Activated CD4-positive, CD25-positive, alpha-beta regulatory T cell treated with anti-CD3 and anti-CD28 coated beads, Interleukin-2, amount 50 U/mL, for 72 hours (primary cell): ENCODE measurements at places on chromosomes 4 and X.

DNA sequence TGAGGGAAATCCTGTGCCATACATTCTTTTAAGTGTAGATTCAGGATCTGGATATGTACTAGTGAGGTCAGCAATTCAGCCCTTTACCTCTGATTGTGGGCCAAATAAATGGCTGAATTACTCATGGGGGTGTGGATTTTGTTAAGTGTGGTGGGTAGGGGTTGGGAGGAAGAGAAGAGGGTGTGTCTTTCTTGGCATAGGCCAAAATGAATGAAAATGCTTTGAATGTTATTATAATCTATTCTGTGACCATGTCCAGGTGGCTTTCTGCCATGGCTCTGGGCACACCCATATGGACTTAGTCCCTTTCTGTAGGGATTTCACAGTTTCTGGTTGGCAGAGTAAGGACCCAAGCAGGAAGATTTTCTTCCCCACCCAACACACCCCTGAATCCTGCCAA lies 244.3 kb downstream of the CBR4 start:
- DNase-seq: no peak

DNA sequence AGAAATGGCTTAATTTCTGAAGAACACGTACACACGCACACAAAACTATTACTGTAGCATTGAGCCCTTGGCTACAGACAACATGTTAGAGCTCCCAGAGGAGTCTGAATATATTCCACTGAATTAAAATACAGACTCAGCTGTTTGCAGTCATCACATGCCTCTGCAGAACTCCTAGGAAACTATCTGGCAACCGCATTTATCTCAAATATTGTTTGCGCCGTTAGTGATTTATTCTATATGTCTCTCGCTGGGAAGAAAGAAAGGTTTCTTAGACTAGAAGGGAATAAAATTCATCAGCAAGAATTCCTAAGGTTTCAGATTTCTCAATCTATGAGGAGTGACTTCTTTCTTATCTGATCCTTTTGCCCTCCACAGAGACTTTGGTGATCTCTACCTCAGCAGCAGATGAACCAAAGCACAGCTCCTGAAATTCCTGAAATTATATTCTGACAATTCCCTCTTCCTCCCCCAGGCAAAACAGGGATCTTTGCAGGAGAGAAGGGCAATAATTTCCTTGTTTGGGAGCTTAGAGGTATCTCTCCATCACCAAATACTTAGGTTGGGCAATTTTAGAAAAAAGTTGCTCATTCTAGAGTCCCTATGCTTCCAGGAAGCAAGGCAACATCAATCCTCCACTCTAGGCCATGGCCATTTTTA lies 199.2 kb downstream of the APBB2 start:
- no peak for DNase-seq

DNA sequence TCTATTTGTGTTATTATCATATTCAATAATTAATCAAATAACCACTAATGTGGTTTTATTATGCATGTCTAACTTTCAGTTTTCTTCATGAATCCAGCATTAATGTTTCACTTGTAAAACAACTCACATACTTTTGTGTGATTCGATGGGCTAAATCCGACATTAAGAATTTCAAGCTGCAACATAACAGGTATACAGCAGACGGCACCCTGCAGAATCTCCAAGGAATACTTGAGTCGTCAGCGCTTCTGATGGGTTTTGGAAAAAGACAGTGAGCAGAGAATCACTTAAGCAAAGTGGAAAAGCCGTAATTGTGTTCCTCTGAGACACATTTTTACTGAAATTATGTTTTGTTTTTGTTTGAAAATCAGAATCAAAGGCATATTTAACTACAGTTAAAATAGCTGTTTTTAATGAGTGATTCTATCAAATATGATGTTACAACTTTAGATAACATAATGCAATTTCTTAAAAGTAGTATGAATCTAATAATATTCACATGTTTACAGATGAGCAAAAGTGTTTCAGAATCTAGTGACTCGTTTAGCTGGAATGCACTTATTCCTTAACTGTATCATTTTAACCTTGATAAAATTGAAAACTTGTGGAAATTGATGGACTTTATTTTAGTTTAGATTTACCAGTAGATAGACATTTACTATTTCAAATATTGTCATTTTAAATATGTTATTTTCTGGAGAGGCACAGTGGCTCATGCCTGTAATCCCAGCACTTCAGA lies 514.8 kb downstream of the CCSER1 start:
- no peak for DNase-seq

DNA sequence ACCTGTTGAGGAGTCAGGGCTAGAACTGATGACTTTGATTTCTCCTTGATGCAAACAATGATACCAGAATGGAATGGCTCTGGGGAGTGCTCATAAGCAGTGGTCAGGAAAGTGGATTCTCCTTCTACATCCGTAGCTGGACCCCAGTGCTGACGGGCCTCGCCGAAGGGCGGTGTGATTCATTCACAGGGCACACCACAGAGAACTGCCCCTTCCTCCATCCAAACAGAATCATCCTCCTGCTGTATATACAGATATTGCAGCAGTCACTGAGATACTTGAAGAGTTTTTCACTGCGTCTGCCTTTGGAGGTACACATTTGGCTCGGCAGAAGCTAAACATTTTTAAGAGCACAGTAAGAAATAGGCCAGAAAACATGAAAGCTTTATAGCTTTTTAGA lies 7.3 kb upstream of the DCTD start:
- no peak for DNase-seq

DNA sequence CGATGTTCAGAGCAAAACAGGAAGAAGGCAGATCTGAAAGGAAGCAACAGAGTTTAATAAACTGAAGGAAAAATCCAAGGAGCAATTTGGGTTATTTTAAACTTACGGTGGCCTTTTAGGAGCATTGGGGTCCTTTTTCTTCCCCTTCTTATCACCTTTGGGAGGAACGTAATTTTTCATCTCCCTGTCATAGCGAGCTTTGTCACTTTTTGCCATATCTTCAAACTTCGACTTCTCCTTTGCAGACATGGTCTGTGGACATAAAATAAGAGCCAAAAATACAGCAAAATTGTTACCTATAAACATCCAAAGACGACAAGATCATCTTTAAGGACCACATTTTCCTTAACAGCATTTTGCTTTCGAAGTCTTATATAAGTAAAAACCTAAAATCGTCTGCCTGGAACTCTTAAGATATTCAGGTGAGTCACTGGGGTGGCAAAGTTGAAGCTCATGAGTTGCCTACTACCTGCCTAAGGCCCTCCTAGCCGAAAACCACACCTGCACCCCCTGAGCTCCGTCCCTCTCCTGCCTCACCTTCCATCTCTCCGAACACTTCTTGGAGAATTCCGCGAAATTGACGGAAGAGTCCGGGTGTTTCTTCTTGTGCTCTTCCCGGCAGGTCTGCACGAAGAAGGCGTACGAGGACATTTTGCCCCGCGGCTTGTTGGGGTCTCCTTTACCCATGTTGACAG lies 1.0 kb downstream of the HMGB2 start:
- DNase-seq: peak; percentile 42

DNA sequence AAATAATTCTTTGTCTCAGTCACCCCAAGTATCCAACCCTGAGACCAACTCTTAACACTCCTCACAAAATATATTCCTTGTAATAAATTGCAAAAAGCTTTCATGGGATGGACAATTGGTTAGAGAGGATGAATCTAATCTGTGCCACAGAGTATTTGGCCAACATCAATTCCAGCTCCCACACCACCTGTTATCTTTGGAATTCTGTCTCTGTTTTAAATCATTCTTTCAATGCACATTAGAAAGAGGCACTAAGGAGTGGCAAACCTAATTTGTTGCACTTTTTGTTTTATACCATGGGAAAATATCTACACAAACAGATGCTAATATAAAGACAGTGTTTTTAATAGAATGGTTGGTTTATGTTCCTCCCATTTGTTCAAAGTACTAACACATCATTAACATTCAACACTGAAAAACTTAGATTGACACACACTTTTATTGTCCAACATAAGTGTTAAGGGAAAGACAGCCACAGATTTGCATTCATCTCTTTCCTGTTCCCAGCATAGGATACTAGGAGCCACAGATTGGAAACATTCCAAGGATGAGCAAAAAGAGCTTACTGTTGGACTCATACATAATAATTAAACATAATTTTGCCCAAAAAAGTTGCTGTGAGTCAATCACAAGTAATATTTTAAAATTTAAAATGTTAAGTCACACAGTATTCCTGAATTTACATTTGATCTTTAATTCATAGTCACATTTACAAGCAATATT lies 116.4 kb downstream of the PPA2 start:
- no peak for DNase-seq

DNA sequence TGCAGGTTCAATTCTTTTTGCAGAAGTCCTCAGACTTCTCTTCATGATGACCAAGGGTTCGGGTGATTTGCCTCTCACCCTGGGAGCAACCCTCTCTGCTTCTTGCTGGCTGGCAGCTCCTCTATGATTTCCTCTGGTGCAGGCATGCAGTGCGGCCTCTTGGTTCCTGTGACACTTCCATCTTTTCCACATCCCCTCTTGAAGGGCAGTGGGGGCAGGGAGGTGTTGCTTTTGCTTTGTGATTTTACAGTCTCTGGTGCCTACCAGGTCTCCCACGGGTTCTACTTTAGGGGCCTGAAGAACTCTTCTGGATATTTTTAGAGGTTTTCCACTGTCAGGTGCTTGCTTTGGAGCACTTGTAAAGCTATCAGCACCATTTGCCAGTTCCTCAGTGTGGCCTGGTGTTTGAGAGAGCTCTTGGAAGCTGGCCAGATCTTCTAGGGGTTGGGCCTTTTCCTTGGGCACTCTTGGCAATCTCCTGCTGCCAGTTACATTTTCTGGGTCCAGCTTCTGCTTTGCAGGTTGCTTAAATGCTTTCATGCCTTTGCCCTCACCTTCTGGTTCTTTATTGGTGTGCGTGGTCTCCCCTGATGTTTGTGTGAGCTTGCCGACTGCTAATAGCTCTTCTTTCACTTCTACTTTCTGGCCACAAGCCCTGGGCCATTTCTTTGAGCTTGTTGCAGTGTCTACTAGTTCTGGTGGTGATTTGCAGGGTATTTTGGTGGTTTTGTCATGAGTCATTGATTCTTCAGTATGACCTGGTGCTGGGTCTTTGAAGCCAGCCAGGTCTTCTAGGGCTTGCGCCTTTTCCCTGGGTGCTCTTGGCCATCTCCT lies 11.5 kb upstream of the CHST7 start:
- DNase-seq: no peak

GRCh38 chrX:63657821-63658220 lies 127.2 kb downstream of the ARHGEF9 start:
- no peak for DNase-seq

- DNase-seq: no peak
Observed at GRCh38 chr4:175776217-175776616, 35.8 kb downstream of the GPM6A start.

DNA sequence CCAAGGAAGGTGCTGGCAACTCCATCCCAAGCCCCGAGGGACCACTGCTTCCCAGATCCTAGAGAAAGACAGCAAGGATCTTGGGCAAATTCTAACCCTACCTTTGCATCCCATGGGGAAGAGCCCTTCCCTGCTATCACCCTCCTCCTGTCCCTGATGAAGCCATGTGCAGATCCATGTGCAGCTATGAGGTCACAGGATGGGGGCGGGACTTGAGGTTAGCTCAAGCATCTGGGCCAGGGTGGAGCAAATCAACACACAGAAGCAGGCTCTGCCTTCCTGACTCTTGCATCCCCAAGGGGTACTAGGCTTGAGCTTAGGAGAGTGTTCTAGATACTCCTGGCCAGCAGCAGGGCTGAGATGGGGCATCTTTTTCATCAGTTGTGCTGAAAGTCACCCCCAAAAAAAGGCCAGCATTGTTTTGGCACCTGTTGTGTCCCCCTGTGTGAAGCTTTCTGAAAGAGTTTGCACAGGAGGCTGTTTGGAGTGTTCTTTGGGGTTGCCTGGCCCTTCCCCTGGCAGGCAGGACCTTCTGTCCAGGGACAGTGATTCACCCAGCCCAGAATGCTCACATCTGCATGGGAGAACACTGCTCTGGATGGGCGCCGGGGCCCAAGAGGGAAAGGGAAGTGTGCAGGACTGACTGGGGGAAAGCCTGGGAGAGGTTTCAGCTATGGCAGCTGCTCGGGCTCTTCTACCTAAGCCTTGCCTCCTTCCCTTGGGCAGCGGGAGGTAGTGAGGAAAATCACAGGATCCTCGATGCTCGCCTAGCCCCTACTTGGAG lies 50.8 kb downstream of the PRPS1 start:
- peak; percentile 44 for DNase-seq

- DNase-seq: no peak
Observed at GRCh38 chr4:175809402-175810072, 2.5 kb downstream of the GPM6A start.

- DNase-seq: no peak
Observed at GRCh38 chr4:102725229-102725628, 35.5 kb downstream of the MANBA start.

GRCh38 chrX:44105228-44105913 lies 132.2 kb upstream of the NDP start:
- no peak for DNase-seq

- DNase-seq: no peak
Observed at GRCh38 chr4:73221734-73222133, 36.9 kb downstream of the ANKRD17 start.

DNA sequence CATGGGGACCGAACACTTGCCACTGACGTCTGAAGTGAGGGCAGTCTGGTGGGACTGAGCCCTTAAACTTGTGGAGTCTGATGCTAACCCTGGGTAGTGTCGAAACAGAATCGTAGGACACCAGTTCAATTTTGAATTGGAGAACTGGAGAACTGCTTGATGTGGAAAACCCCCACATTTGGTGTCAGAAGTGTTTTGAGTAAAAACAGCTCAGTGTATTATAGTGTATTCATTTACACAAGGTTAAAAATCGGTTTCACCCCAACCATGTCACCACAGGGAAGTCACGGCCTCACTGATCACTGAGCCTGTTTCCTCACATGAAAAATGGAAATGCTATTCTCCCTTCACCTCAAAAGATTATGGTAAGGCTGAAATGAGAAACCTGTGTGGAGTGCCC lies 21.9 kb downstream of the PIN4 start:
- DNase-seq: no peak

DNA sequence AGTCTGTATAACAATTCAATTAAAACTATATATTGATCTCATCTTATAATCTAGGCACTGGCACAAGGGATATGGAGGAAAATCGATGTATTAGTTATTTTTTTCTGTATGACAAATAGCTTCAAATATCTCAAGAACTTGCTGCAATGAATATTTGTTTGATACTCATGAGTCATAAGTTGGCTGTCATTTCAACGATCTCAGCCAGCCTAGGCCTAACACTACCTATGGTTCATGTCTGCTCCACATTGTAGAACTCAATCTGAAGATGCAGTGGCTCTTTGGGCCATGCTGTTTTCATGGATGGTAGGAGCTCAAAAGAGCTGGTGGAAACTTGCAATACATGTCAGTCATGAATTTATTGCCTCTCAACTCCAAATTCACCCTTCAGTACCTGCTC lies 44.7 kb downstream of the MAGEB17 start:
- DNase-seq: no peak
